ENCODE measurements at places on chromosomes 16 and 17.

- peak; percentile 94 for DNase-seq
These were observed 9.9 kb upstream of the RAP1GAP2 start for GRCh38 chr17:2786176-2786881.

DNA sequence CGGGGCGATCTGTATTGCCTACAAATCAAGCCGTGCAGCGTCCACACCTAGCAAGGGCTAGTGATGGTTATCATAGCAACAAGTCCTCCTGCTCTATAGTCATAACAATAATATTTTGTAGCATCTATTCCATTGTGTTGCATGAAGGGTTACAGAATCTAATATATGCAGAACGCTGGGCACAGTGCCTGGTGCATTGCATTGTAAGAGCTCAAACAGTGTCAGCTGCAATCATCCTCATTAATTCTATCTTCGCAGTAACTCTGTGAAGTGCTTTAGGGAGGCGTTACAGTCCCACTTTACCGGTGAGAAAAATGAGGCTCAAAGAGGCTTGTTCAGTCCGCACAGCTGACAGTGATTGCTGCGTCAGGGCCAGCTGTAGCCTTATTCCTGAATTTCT, 149.4 kb downstream of the RBFOX1 start:
- DNase-seq, result no peak

DNA sequence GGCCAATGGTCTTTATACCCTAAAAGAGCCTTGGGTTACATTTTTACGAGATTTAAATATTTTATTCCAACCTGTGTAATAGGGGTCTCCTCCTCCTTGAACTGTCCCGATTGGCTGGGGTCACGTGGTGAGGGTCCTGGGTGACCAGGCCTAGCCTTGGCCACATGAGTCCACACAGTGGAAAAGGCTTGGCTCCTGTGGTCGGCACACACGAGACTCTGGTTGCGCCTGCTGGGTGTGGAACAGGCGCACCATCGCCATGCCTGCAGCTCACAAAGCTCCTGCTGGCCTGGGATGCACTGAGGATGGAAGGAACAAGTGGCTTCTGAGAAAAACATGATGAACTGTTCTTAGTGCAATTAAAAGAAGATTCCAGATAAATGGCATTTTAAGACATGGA, 103.9 kb upstream of the ZNF750 start:
- DNase-seq, result no peak

GRCh38 chr16:47976636-47977210, 179.1 kb downstream of the ABCC12 start:
- no peak for DNase-seq

DNA sequence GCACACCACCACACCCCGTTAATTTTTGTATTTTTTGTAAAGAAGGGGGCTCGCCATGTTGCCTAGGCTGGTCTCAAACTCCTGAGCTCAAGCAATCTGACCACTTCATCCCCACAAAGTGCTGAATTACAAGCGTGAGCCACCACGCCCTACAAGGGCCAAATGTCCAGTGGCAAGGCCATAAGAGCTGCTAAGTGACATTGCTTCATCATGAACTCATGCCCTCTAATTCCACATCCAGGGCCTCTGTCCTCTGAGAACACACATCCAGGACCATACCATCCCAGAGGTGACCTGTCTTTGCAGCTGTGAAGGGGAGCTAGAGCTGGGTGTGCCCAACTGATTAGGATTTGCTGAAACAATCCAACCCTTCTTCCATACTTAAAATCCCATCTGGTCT, 25.6 kb upstream of the MEIOC start:
- DNase-seq, result no peak

GRCh38 chr17:70318051-70318450, 148.7 kb downstream of the KCNJ2 start:
- no peak for DNase-seq

GRCh38 chr17:18185391-18185790, 1.8 kb downstream of the ALKBH5 start:
- no peak for DNase-seq

DNA sequence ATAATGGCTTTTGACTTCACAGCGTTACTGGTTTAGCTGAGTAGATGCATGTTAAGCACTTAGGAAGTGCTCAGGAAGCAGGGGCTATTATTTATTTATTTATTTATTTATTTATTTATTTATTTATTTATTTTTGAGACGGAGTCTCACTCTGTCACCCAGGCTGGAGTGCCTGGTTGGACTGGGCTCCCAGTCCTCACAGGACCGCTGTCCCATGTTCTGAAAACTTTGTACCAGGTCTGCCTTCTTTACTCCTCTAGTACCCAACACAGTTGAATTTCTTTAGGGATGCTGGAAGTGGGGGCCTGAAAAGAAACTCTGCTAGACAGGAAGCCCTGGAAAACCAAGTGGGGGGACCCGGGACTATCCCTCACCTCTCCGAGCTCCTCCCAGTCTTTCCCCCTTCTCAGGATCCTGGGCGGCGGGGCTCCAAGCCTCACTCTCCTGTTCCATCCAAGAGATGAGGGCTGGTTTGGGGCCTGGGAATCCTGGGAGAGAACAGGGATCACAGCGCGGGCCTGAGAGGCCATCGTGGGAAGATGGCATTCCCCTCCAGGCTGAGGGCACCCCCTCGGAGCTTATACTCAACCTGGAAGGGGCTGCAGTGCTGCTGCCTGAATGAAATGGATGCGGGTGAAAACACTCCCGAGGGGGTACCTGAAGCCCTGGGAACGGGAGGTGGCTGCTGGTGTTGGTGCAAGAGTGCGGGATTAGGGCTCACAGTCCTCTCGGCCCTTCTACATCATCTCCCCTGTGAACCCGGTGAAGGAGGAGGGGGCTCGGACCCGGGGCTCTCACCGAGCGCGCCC, 674 bp downstream of the ZNF688 start:
- DNase-seq, result no peak
